ENCODE measurements at places on chromosomes 1 and 21.
A peak's percentile ranks its signal among the peaks of the same experiment; 100 is the strongest.

GRCh38 chr1:206921772-206922265 is at the start of gene FCMR:
Gene FCMR, minus strand, starts transcription at chr1:206921941. Its CDS starts 87 bp downstream, at chr1:206921854.
- no peak for DNase-seq

GRCh38 chr1:59707178-59707791 is 107.5 kb upstream of the HOOK1 start:
- no peak for DNase-seq

- no peak for DNase-seq
These were observed 9.4 kb downstream of the EPHA2 start for GRCh38 chr1:16146279-16147155.

- DNase-seq = no peak
These were observed 56.9 kb downstream of the UBR4 start for GRCh38 chr1:19153169-19153568.

- DNase-seq = no peak
These were observed 11.5 kb downstream of the ACADM start for GRCh38 chr1:75736016-75736415.

GRCh38 chr1:243447844-243448243 is 192.0 kb downstream of the SDCCAG8 start:
- DNase-seq = no peak

- no peak for DNase-seq
These were observed 20.6 kb downstream of the MYOG start for GRCh38 chr1:203065191-203065590.

DNA sequence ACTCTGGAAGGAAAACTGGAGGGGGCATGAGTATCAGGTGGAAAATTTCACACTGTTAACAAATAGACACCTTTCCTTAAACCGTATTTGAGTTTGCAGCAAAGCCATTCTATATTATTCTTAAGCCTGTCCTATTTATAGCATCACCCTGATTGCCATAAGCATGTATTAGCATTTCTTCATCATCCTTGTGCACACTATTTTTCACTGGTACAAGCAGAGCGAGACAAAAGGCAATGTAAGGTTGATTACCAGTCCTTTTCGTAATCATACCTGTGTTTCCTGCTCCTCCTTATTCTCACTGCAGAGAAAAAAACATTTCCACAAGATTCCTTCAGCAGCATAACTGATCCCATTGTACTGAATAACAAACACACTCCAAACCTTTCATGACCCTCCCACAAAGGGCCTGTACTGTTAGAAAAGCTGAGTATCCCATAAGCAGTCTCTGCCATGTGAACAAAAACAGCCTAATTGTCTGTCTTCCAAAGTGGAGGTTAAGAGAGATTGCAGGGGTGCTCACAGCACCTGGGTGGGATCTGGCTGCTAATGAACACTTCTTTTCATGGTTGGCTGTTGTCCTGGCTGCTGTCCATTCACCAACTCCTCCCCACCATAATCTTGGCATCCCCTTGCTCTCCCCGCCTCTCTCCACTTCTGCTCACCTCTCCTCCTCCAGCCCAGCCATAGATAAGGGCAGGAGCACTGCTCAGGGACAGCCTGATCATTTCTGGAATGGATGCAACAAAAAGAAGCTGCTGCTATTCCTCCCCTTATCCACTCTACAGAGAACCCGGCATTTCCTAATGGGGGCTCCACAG is 30.4 kb downstream of the VTCN1 start:
- DNase-seq = no peak

- DNase-seq = no peak
These were observed 111.3 kb downstream of the C1orf21 start for GRCh38 chr1:184497959-184498723.

- no peak for DNase-seq
These were observed 676 bp upstream of the PADI2 start for GRCh38 chr1:17119773-17120480.

- DNase-seq = no peak
These were observed 14.8 kb upstream of the PIGM start for GRCh38 chr1:160046494-160047110.

GRCh38 chr21:15224346-15225086 is 159.7 kb upstream of the NRIP1 start:
- no peak for DNase-seq

DNA sequence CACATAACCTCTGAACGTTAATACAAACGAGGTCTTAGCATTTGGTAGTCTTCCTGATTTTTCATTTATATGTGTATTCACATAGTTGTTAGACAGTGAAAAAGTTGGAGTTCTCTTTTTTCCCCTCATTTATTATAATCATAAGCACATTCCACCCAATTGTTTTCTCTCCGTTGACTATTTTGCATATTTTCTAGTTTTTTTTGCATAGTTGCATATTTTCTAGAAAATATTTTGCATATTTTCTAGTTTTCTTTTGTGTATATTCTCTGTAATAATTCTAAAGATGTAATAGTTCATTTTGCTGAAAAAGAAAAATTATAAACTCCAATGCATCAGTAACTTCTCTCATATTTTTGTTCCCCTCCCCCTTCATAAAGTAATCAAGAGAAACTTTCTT is 47.5 kb downstream of the FYB2 start:
- DNase-seq = no peak

DNA sequence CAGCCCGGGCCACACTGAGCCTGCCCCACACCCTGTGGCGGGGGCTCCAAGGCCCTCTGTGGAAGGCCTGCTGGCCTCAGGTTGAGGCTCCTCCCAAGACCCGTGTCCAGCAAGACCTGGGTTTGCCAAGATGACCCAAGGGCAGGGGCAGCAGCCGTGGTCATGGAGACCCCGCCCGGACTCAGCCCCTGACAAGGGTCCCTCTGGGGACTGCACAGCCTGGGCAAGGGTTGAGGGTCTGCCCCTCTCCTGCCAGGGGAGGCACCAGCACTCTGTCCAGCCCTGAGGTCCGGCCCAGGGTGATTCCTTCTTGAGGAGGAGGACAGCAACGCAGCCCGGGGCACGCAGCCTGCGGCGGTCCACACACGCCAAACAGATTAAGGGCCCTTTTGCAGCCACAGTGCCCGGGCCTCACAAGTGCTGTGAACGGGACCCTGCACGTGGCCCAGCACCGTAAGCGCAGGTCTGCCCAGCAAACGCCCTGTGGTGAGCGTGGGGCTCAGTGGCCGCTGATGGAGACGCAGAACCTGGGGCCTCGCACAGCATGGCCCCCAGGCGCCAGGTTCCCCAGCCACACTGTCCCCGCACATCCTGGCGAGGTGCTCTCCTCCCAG is 3.4 kb downstream of the SPATC1L start:
- no peak for DNase-seq

- DNase-seq = no peak
These were observed 1.5 kb upstream of the PLA2G2F start for GRCh38 chr1:20137604-20138003.

GRCh38 chr1:216596281-216596862 is 126.9 kb downstream of the ESRRG start:
- no peak for DNase-seq

- no peak for DNase-seq
These were observed 8.8 kb upstream of the RNPC3 start for GRCh38 chr1:103516693-103517092.

DNA sequence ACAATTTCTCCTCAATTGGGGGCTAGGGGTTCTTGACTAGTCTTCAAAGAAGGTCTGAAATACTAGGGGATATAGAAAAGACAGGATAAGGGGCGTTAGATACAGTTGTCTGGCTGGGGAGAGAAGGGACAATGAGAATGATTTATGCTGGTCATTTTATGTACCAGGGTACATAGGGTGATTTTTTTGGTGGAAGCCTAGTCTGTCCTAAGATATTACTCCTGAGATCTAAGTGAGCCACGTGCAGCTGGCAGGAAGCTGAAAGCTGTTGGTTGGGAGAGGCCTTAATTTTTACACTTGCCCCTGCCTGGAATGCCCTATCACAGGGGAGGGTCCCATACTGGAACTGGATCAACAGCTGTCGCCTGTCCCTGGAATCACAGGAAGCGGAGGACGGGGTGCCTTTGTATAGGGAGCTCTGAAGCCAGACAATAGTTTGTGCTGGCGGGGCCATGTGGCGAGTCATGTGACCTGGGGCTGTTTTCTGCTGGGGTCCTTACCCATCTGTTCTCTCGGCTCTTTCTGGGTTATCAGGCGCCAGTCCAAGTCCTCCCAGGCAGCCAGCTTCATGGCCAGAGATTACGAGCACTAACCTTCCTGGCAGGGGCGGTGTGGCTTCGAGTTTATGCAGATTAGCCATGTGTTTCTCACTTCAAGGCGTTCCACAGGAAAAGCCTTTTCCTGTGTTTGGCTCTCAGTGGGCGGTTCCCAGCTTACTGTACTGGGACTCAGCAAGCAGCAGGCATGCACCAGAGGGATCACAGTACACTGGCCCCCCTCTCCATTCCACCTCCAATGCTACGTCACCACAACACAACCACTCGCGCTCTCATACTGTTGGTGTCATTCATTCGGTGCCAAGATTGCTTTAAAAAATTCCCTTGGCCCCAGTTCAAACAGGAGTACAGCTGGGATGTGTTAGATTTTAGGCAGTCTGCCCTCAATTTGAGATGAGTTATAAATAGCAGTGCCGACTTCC is 27.5 kb downstream of the ARID1A start:
- DNase-seq = peak; percentile 29

- no peak for DNase-seq
These were observed 213.3 kb downstream of the ROR1 start for GRCh38 chr1:63987014-63987627.

GRCh38 chr1:201277441-201277840 is 5.9 kb upstream of the PKP1 start:
- no peak for DNase-seq
